ENCODE measurements at places on chromosomes 11 and 22.
A peak's percentile ranks its signal among the peaks of the same experiment; 100 is the strongest.

GRCh38 chr22:43092085-43092484, 2.9 kb upstream of the TTLL1 start:
- no peak for DNase-seq

DNA sequence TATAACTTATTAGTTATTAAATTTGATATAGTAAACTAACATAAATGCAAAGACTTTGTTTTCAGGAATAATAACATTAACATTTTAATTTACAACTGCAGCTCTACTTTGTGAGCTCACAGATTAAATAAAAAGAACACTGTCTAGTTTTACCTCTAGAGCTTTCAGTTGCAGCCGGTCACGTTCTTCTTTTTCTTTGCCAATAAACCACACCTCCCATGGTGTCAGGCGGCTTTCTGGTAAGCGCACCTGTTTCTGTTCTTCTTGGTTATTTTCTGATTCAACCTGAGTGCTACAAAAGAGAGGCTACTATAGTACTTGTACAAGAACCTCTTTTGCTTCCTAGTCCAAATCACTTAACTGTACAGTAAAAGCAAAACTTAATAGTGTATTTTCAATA, 5.8 kb downstream of the CCDC34 start:
- no peak for DNase-seq

GRCh38 chr11:71186806-71187205, 65.6 kb downstream of the SHANK2 start:
- no peak for DNase-seq

- no peak for DNase-seq
These were observed 75.5 kb upstream of the CLDN5 start for GRCh38 chr22:19599626-19600243.

- DNase-seq = no peak
These were observed 7.8 kb upstream of the RTL6 start for GRCh38 chr22:44505796-44506354.

DNA sequence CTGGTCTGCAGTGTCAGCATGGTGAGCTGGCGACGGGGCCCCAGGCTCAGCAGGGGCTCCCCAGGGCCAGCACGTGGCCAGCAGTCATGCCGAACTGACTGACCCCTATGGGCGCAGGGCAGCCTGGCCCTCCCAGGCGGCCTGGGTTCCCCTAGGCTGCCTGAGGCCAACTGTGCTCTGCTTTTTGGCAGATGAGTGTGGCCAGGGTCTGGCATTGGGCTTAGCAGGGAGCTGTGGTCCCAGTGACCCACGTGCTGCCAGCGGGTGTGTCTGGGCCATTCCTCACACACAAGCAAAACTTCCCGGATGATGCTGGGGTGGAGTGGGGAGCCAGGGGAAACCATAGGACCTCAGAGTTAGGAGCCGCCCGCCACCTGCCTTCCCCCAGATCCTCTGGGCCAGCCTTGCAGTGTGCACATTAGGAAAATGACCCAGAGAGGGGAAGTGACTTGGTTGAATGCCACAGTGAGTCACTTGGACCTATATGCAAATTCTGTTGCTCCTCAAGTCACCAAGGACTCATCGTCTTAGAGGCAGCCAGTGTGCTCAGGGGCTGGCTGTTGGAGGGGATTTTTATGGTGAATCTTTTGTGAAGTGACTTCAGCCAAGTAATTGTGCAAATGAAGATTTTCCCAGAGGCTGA, 6.5 kb downstream of the ADORA2A start:
- DNase-seq = no peak

- DNase-seq = no peak
These were observed 56.4 kb downstream of the ARFGAP3 start for GRCh38 chr22:42800451-42801251.

DNA sequence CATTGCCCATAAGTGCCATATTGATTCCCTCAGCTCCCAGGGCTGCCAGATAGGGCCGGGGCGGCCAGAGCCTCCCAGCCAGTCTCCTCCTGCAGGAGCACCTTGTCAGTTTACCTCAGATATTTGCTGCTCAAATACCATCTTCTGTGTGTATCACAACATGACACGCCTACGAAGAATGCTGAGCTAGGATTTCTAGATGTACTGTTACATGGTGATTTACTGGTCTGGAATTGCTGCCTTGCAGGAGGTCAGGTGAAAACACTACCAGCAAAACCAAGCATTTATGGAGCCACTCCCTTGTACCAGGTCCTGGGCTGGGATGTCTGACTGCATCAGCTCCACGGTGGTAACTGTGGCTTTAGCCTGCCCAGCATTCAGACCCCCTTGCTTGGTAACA, 11.8 kb downstream of the MICAL3 start:
- DNase-seq = no peak

DNA sequence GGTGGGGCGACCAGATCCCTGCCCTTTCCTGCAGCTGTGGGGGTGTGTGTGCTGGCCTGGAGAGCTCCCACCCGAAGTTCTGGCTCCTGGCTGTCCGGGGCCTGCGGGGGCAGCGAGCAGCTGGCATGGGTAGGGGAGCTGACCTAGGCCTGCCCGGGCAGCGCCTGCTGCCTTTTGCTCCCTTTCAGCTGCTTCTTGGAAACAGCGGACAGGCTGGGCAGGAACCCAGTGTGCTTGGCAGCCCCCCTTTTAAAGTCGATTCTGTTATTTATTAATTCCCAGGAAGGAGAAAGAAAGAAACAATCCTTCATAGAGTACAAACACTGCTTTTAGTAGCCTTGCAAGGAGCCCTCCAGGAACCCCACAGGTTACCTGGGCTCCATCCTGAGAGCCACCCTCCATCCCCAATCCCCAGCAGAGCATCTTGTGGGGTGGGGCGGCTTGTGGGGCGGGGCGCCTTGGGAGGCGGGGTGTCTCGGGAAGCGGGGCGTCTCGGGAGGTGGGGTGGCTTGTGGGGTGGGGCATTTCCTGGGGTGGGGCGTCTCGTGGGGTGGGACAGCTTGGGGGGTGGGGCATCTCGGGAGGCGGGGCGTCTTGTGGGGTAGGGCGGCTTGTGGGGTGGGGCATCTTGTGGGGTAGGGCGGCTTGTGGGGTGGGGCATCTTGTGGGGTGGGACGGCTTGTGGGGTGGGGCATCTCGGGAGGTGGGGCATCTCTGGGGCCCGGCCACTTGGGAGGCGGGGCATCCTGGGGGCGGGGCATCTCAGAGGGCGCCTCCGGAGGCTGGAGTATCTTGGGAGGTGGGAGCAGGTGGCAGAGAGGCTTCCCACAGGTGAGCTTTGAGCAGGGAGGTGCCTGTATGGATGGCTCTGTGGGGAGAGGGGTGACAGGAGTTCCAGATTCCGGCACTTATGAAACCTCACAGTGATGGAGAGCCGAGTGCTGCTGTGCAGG, 7.0 kb downstream of the CD81 start:
- peak; percentile 87 for DNase-seq

- no peak for DNase-seq
These were observed 350.1 kb upstream of the C11orf87 start for GRCh38 chr11:109071712-109072524.

- DNase-seq = no peak
These were observed 196.3 kb upstream of the ARHGAP20 start for GRCh38 chr11:110908401-110909105.

DNA sequence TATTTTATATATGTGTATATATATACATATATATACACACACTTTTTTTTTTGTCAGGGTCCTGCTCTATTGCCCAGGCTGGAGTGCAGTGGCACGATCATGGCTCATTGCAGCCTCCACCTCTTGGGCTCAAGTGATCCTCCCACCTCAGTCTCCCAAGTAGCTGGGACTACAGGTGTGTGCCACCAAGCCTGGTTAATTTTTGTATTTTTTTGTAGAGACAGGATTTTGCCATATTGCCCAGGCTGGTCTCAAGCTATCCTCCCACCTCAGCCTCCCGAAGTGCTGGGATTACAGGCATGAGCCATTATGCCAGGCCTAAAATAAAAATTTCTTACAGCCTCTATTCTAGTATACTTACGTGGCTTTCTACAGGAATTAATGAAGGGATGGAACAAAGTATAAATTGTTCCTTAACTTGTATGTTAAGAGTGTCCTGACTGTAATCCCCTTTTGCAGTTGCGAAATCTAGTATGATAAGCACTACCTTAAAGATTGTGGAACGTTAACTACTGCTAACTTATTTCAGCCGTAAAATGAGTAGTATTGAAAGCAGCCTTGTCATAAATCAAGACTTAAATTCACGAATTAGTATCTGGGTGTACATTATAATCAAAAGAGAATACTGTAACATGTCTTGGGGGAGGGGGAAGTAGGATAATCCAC, 2.1 kb downstream of the TRAF6 start:
- DNase-seq = no peak

GRCh38 chr11:2564588-2565425, 120.0 kb downstream of the KCNQ1 start:
- no peak for DNase-seq

GRCh38 chr22:45221201-45221600, 19.5 kb downstream of the KIAA0930 start:
- DNase-seq = no peak

- DNase-seq = no peak
These were observed 26.0 kb downstream of the NEAT1 start for GRCh38 chr11:65448418-65449105.

- no peak for DNase-seq
These were observed 91.4 kb upstream of the BIRC3 start for GRCh38 chr11:102225689-102226568.

DNA sequence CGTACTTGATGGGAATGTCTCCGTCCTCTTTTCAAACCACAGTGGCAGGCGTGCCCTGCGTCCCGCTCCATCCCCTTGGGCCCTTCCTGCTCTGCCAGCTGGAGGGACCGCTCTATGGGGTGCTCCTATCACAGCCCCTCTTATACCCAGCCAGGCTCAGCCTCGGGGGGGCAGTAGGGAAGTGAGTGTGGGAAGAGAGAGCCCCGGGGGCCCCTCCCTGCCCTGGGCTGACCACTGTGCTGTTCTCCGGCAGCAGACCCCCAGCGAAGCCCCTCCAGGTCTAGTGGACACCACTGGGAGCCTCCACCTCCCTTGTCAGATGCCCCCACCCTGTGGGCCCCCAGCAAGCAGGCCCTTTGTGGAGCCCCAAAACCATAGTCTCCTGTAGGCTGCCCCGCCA, 572.5 kb downstream of the BRD1 start:
- no peak for DNase-seq

DNA sequence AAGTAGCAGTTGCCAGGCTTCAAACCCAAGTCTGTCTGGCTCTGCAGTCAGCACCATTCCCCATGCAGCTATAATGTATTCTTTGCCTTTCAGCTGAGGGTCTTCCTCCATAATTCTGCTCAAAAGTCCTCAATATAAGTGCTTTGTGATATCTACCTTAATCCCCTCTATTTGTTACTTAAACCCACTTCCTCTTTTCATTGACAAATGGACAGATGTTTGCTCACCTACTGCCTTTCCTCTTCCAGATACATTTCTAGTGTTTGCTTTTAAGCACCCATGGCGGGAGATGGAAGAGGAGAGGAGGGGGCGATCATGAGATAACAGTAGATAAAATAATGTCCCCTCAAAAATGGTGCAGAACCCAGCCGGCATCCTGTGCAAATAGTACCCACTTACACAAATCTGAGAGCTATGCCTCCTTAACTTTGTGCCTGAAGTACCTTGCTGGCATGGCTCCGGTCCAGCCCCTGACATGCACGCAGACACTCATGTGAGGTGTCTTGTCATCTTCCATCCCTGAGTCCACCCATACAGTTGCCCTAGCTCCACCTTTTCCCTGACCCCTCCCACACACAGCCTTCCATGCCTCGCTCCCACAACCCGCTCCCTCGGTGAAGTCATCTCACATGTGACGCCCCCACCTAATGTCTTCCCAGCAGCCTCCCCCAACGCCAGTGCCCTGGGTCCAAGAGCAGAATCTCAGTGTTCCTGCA, 109.6 kb downstream of the TRIM29 start:
- no peak for DNase-seq

DNA sequence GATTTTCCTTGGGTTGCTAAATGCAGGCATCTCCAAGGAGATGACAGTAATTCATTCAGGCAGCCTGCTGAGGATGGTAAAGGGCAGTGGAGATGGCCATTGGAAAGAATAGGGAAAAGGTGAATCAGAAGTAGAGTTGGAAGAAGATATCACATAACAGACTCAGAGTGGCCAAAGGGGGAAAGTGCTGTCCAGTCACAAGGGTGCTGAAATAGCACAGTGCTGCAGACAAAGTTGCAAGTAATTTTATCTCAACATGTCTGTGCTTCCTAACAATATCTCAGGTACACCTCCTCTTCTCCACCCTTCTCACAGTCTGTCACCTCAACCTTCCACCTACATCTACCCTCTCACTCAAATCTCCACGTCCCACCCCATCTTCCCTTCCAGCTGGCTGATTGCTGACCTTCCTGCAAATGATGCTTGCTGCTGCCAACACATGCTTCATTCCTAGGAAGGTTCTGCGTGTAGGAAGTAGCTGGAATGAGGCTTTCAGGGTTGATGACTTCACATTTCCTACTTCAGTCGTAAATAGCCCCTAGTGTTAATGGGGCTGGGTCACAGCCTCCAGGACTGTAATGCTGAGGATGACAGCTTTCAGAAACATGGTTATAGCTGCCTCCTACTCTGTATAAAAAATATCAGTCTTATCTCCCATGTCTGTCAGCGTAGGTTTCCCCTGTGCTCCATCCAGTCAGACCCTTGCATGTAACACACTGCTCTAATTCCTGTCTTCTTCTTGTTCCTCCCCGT, 123.9 kb downstream of the CTNND1 start:
- no peak for DNase-seq

DNA sequence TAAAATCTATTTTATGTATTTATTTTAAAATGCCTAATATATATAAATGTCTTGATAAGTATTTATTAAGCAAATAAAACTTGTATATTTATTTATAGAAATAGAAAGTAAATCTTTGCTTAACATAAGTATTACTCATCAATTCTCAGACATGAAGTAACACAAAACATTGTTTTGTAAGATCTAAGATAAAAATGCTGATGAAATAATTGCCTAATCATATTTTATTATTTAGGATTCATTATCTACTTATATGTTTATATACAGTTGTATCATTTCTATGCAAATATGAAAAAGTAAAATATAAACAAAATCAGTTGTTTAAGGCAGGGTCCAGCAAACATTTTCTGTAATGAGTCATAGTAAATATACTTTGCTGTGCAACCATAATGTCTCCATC, 507.8 kb upstream of the CNTN5 start:
- no peak for DNase-seq

DNA sequence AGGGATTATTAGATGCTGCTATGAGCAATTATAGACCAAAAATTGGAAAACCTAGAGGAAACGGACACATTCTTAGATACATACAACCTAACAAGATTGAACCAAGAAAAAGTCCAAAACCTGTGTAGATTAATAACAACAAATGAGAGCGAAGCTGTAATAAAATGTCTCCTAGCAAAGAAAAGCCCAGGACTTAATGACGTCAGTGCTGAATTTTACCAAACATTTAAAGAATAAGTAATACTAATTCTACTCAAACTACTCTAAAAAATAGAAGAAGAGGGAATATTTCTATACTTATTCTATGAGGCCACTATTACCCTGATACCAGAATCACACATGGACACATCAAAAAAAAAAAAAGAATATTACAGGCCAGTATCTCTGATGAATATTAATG, 309.5 kb upstream of the ANO5 start:
- DNase-seq = no peak

GRCh38 chr11:83159902-83160865, 3.3 kb downstream of the PCF11 start:
- peak; percentile 20 for DNase-seq
